ENCODE measurements at places on chromosomes 5 and 9.

DNA sequence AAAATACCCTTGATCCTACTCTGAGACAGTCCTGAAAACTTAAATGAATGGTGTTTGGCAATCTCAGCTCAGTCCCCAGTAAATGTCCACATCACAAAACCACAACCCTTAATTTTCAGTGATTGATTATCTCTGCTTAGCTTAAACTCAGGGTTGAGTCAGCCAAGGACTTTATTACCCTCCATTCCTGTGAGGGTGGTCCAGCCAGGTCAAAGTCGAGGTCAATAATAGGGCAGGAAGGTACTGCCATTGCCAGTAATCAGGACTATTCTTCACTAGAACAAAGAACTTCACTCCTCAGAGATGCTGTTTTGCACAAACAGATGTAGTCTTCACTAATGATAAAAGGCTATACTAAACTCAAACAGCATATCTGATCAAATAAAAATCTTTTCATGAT, 499.4 kb downstream of the ISL1 start:
- no peak for DNase-seq

DNA sequence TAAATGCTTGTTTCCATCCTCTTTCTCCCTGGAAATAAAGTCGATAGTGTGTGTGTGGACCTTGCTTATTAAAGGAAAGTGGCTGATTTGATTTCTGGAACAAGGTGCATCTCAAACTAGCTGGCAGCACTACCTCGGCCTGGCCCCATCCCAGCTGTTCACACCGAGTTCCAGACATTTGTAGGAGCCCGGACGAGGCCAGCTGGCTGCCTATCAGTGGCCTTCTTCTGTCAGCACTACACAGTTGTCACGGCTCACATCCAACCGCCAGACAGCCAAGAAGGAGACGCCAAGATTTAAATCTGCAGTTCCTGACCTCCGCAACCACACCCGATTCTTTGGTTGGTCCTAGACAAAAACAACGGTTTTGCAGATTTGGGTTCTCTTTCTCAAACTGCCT, 63.6 kb downstream of the PALM2AKAP2 start:
- no peak for DNase-seq

DNA sequence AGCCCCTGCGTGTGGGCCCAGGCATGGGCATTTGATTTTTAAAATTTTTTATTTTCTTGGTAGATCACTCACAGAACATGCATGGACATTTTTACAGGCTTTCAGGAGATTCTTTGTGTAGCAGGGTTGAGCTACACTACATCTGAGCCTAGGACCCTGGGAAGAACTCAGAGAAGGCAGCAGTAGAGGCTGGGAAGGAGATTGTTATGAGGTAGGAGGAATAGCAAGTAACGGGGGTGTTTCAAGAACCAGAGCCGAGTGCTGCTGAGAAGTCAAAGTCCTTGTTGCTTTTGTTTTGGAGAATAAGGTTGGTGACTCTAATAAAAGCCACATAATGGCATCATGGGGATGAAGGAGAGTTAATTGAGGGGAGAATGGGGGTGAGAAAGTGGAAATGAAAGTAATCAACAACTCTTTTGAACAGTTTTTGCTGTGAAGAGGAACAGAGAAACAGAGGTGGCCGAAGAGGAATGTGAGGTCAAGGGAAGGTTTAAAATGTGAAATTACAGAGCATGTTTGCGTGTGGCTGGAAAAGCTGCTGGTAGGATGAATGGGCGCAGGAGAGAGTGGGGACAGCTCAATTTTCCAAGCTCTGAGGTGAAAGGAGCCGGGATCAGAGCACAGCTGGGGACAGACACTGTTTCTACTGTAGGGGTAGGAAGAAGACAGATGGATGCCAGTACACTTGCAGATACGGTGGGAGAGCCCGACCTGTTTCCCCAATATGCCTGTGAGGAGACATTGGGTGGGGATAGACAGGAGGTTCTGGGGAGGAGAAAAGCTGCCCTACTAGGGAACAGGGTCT, 4.7 kb upstream of the PDLIM7 start:
- no peak for DNase-seq

GRCh38 chr9:36187414-36187813, 3.3 kb upstream of the CLTA start:
- DNase-seq, result no peak

GRCh38 chr9:75889577-75889976, 896 bp upstream of the PCSK5 start:
- DNase-seq, result no peak

DNA sequence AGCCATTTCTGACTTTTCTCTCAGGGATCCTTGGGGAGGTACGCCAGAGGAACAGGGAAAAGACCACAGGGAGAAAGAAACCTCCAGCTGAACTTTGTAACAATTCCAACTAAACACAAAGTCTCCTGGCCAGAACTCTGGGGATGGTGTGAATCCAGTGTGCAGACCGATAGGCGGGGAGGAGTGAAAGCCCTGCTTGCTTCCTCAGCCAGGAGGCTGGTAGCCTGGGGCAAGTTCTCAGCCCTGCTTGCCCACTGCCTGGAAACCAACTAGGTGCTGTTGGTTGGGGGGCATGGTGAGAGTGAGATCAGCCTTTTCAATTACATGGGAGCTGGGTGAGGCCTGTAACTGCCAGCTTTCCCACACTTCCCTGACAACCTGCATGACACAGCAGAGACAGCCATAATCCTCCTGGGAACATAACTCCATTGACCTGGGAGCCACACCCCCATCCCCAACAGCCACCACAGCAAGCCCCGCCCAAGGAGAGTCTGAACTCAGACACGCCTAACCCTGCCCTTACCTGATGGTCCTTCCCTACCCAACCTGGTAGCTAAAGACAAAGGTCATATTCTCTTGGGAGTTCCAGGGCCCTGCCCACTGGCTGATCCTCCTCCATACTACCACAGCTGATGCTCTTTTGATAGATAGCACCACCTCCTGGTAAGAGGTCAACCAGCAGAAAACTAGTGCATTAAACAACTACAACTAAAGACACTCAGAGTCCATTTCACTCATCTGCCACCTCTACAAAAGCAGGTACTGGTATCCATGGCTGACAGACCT, 100.1 kb upstream of the TNFAIP8 start:
- no peak for DNase-seq

DNA sequence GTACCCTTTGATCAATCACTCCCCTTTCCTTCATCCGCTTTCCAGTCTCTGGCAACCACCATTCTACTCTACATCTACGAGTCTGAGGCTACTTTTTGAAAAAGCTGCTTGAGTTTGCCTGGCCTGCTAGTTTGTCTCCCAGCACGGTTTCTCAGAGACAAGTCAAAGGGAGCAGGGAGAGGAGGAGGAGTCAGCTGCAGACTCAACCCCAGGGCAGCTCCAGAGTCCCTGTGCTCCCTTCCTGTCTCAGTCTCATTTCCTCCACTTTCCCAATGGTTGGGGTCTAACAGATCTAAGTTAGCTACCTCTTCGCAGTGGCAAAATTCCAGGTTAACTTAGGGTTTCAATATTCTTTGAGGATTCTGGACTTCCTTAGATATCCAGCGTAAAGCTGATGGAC, 80.0 kb upstream of the PCA3 start:
- no peak for DNase-seq

GRCh38 chr9:120877276-120878034, 467 bp upstream of the PHF19 start:
- DNase-seq, result peak; percentile 76

GRCh38 chr5:135705141-135705631, 126.4 kb upstream of the CXCL14 start:
- DNase-seq, result peak; percentile 32

DNA sequence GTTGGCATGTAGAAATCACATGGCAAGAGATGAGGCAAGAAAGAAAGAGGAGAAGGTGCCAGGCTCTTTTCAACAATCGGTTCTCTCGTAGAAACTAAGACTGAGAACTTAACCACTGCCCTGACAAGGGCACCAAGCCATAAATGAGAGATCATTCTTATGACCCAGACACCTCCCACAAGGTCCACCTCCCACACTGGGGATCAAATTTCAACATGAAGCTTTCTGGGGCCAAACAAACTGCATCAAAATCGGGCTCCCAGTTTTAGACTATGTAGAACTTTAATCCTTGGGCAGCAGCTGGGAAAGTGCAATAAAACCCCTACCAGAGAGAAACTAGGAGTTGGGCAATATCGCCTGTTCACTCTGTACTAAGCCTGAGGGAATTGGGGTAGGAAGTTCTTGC, 150.2 kb upstream of the CCDC152 start:
- no peak for DNase-seq

- no peak for DNase-seq
Observed at GRCh38 chr5:120162321-120162720, 301.8 kb upstream of the PRR16 start.

- no peak for DNase-seq
Observed at GRCh38 chr9:133470988-133471387, 7.9 kb downstream of the SLC2A6 start.

GRCh38 chr5:22901885-22902284, 48.7 kb upstream of the CDH12 start:
- no peak for DNase-seq

DNA sequence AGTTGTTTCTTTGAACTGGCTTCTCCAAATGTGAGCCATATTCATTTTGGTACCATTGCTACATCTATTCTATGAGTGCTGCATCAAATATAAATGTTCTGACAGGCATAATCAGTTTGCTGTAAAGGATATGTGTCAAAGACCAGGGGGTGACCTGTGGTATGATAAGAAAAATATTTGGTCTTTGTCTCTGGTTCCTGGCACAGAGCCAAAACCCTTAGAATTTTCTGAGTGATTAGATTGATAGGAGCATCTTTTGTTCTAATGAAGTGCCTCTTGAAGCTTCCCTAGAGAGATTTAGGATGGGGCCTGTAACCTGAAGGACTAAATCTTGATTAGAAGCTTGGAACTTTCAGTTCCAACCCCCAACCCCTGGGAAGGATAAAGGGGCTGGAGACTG, 256.3 kb downstream of the NNT start:
- DNase-seq, result no peak

GRCh38 chr5:128237546-128237945, 154.0 kb downstream of the SLC12A2 start:
- peak; percentile 50 for DNase-seq

DNA sequence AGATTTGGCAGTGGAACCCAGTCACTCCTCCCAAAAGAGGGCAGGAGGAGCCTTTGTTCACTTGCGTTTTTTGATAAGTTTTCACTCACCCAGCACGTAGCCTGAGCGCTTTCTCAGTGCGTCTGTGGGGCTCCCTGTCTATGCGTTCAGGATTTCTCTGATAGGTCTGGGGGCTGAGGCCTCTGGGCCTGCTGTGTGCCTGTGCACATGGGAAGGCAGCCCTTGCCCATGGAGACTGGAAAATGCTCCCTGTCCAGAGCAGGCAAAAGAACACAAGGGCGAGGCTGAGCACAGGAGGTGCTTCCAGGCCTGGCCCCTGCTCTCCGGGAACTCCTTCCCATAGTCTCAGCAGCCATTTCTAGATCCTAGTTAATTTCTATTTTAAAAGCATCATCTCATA, 249.9 kb downstream of the FSTL4 start:
- no peak for DNase-seq

DNA sequence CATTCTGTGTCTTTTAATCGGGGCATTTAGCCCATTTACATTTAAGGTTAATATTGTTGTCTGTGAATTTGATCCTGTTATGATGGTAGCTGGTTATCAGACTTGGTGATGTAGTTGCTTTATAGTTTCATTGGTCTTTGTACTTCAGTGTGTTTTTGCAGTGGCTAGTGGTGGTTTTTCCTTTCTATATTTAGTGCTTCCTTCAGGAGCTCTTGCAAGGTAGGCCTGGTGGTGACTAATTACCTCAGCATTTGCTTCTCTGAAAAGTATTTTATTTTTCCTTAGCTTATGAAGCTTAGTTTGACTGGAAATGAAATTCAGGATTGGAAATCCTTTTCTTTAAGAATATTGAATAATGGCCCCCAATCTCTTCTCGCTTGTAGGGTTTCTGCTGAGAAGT, 156.9 kb downstream of the CNTLN start:
- DNase-seq, result no peak

- peak; percentile 38 for DNase-seq
Observed at GRCh38 chr5:111463311-111463710, 49.0 kb downstream of the STARD4 start.

GRCh38 chr5:123599171-123599570, 87.2 kb downstream of the CSNK1G3 start:
- no peak for DNase-seq

DNA sequence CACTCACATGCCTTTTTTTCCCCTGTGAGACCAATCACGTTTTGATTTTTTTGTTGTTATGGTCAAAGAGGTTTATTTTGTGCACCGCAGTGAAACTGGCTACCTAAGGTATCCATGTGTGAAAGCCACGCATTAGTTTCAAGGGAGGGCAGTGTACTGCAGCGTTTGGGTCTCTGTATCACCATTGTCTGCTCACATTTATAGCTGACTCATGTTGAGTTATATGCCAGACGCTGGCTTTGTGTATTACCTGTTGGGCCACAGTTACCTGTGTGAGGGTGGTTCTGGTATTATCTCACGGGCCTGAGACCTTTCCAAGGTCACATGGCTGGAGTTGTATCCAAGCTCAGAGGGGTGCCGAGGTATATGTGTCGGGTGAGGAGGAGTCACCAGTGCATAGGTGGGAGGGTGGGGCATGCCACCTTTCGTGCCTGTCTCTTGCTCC, 75.8 kb downstream of the ARHGAP26 start:
- DNase-seq, result no peak

DNA sequence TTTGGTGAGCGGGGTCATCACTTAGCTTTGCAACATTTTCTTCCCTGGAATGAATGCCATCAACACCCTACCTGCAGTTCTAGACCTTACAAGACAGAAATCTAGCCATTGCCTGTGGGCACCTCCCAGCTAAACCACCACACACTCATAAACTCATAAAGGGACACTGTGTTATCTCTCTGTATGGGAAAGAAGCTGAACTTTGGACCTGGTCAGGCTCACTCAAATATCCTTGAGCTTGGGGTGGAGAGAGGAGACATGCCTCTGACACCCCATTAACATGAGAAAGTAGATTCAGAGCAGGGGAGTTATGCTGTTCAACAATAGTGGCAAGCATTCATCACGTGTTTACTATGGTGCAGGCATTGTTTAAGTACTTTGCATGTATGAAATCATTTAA, 205.6 kb downstream of the ZNF462 start:
- no peak for DNase-seq

DNA sequence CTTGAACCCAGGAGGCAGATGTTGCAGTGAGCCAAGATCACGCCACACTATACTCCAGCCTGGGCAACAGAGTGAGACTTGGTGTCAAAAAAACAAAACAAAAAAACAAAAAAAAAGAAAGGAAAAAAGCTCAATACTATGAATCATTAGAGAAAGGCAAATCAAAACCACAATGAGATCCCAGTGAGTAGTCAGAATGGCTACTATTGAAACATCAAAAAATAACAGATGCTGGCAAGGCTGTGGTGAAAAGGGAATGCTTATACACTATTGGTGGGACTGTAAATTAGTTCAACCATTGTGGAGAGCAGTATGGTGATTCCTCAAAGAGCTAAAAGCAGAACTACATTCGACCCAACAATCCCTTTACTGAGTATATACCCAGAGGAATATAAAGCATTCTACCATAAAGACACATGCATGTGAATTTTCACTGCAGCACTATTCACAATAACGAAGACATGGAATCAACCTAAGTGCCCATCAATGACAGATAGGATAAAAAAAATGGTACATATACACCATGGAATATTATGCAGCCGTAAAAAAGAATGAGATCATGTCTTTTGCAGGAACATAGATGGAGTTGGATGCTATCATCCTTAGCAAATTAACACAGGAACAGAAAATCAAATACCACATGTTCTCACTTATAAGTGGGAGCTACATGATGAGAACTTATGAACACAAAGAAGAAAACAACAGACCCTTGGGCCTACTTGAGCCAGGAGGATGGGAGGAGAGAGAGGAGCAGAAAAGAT, 81.9 kb upstream of the ARRDC3 start:
- DNase-seq, result no peak
